Small intestine (tissue), 16 donors: ENCODE measurements at places on chromosomes 11 and 22.

- DNase-seq, result no peak
Measured at GRCh38 chr11:104390651-104391050, 226.7 kb upstream of the PDGFD start.

- DNase-seq, result no peak
Measured at GRCh38 chr22:41257696-41258095, 17.0 kb upstream of the CHADL start.

- no peak for DNase-seq
Measured at GRCh38 chr11:35169754-35170153, 30.8 kb downstream of the CD44 start.

DNA sequence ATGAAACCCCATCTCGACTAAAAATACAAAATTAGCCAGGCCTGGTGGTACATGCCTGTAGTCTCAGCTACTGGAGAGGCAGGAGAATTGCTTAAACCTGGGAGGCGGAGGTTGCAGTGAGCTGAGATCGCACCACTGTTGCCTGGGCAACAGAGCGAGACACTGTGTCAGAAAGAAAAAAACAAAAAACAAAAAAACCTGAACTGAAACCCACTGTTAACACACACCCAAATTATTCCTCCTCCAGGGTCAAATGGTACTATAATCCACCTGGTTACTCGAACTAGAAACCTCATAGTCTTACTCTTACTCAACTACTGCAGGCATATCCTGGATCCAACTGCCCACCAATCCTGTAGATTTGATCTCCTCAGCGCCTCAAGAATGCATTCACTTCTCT lies 35.5 kb downstream of the USP28 start:
- no peak for DNase-seq

DNA sequence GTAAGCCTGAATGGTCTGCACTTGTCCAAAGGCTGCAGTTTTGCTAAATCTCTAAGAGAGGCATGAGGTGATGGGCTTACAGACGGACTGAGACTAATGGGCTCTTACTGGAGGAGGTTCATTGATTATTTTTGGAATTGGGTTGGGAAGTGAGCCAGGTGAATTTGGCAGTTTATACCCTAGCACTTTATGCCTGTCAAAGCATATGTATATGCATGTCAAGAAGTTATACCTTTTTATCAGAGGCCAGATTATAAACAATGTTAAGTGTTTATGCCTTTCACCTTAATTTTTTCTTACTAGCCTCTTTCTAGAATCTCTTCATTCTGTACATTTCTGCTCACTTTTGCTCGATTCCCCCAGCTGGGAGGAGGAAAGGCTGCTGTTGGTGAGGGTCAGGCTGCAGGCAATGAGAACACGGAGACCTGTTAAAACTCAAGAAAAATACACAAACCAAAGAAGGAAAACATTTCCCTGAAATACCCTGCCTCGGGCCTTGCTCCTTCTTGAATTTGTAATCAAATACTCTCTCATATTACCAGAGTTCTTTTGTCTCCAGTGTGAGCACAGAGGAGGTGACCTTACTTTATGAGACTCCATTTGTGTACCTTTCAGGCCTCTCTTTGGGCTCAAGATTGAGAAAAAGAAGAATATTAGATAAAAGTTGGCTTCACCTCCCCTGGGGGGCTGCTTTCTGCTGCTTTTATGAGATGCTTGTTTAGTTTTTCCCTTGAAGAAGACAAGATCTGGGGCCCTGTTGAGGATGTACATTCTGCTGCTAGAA lies 19.6 kb downstream of the NAT10 start:
- DNase-seq, result no peak

DNA sequence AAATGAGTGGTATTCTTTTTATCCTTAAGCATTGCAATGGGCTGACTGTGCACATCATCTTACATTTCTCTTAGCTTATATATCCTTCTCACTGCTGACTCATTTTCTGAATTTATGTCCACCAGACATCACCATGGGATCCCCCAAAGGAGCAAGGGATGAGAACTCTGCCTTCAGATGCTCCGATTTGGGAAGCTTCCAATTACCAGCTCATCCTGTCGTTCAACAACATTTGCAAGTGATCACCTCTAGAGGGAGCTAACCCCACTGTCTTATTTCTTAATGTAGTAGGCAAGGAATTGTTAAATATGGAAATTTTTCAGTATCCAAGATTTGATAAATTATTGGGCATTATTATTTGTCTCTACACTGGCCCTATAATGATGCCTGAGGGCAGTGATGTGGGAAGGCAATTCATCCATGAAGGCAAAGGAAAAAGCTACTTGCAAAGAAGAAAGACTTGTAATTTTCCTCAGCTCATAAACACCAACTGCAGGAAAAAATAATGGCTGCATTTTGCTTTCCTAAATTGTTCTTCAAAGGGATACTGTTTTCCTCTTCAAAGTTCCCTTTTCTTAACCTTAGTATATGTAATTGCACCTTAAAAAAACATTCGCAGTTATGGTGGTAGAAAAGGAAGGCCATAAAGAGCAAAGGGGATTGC lies 102.4 kb upstream of the FSHB start:
- DNase-seq, result peak; percentile 8

GRCh38 chr11:26350002-26350401 lies 18.1 kb downstream of the ANO3 start:
- DNase-seq, result no peak

DNA sequence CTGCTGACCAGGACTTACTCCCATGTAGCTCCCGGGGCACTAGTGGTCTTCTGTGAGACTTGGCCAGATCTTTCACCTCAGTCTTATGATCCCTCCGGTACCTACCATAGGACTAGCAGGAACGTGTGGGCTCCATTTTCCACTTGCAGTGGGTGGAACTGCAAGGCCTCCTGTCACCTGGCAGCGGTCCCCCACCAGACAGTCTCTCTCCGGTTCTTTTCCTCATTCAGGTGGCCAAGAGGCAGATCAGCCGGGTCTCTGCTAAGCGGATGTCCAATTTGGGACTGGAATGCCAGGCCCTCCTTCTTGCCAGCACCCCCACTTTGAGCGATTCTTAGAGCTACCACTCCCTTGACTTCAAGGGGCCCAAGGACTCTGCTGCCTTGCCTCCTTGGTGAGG lies 158.9 kb downstream of the NAV2 start:
- DNase-seq, result no peak

- DNase-seq, result peak; percentile 55
Measured at GRCh38 chr11:127506126-127506525, 505.6 kb upstream of the KIRREL3 start.

GRCh38 chr11:57315491-57315890 lies 9.3 kb downstream of the TNKS1BP1 start:
- no peak for DNase-seq

DNA sequence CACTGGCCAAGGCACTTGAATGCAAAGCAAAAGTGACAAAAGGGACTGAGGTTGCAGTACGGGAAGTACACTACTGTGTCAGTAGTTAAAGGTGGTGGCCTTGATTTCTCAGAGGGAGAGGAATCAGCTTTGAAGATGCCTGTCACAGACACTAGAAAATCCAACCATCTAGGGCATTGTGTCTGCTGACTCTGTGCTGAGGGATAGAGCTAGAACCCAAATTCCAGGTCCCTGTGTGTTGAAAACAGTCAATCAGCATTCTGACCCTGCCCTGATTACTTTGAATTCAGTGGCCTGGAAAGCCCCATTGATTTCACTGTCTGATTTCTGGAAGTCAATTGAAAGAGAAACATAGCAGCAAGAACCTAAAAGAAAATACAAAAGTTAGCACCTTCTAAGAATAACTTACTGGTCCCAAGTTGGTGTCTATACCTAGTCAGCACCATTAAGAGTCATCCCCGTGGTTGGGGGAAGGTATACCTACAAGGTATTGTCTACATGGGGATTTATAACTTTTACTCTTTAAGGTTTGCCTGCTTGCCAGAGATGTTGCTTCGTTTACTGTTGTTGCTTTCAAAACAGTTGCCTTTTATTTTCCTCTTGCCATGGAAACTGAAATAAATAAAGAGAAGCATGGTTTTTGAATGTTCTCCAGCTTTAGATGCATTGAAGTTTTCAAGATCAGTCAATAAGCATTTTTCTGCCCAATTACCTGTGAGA lies 97.3 kb downstream of the PDHX start:
- DNase-seq, result no peak

DNA sequence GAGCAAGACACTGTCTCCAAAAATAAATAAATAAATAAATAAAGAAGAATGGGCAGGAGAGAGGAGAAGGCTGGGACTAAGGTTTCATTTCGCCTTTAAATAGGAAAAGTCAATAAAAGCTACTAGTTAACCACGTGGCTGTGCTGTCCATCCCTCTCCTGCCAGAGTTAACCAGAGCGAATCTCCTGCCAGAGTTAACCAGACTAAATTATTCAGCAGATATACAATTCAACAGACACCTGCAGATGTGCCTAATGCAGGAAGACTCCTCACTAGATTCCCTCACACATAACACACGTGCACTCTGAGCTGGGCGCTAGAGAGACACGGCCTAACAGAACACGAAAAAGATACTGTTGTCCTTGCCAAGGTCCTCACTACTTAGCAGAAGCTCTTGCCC lies 156.1 kb downstream of the IGLL1 start:
- DNase-seq, result no peak

DNA sequence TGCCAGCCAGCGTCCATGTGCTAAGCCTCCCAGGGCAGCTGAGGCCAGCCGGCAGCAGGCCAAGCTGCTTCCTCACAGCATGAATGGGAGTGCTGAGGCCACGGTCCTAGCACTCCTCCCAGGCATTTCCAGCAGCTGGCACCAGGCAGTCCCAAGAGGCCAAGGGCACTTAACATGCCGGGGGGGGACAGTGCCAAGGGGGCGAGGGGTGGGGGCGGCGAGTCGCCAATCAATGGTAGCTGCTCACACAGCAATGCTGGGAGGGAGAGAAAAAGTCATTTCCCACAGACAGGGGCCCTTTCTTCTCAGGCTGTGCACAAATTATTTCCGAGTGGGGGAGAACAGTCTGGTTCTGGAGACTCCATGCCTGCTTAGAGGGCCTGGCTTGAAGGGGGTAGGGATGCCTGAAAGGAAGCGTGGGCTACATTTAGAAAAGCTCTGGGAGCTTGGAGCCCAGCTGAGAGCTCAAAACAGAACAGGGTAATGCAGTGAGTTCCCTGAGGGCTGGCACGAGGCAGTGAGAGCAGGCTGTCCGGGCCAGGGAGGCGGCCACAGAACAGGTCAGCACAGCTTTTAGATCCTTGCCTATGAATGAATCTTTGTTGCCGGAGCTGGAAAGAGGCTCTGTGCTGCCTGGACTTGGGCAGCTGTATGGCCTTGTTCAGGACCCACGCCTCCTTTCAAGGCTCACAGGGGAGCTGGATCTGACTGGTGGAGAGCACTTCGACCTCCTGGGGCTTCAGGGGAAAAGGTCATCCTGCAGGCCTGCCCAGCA lies 14.4 kb upstream of the TBC1D10A start:
- DNase-seq, result no peak

DNA sequence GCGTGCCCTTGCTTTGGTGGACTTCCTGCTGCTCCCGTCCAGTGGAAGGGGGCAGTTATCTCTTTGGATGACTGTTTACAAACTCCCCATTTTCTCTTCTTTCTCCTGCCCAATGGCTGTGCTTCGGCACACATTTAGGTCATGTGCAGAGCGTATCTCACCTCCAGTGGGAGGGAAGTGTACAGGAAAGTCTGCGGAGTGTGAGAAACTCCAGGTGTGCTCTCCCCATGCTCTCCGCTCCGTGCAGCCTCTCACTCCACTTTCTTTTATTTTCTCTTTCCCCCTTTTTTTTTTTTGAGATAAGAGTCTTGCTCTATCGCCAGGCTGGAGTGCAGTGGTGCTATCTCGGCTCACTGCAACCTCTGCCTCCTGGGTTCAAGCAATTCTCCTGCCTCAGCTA lies 11.9 kb upstream of the TEF start:
- no peak for DNase-seq

GRCh38 chr22:43313244-43313889 lies 29.8 kb downstream of the SCUBE1 start:
- no peak for DNase-seq

GRCh38 chr11:61860054-61860903 lies 31.1 kb downstream of the FADS3 start:
- DNase-seq, result no peak

DNA sequence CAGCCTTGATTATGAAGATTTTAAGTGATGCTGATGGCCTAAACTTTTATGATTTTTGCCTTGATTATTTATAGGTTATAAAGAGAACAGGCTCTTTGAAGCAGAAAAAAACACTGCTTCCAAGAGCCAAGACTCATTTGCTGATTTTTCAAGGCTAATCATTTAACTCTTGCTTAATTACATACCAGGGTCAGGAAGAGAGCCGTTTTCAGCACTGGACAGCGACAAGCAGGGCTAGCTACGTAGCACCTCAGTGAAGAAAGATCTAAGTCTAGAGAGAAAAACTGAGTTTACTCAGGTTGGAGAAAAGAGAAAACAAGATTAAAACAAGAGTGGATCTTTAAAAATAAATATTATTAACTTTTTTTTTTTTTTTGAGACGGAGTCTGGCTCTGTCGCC lies 615.4 kb upstream of the B3GAT1 start:
- peak; percentile 84 for DNase-seq

DNA sequence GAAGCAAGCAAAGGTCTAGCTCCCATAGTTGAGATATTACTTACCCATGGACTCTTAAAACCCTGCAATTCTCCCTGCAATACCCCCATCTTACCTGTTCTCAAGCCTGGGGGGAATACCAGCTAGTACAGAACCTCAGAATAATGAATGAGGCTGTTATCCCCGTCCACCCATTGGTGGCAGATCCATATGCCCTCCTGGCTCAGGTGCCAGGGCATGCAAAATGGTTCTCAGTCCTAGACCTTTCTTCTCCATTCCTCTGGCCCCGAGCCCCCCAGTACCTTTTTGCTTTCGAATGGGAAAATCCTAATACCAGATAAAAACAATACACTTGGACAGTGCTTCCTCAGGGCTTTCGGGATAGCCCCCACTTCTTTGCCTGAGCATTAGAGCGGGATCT lies 86.4 kb downstream of the PIWIL4 start:
- no peak for DNase-seq

DNA sequence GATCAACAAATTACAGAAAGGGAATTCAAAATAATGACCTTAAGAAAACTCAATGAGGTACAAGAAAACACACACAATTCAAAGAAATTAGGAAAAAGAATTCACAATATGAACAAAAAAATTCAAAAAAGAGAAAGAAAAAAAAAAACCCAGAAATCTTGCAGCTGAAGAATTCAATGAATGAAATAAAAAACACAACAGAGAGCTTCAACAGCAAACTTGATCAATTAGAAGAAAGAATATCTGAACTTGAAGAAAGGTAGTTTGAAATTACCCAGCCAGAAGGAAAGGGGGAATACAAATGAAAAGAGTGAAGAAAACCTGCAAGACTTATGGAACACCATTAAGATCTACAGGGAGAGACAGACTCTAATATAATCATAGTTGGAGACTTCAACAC lies 52.8 kb downstream of the USP35 start:
- no peak for DNase-seq

DNA sequence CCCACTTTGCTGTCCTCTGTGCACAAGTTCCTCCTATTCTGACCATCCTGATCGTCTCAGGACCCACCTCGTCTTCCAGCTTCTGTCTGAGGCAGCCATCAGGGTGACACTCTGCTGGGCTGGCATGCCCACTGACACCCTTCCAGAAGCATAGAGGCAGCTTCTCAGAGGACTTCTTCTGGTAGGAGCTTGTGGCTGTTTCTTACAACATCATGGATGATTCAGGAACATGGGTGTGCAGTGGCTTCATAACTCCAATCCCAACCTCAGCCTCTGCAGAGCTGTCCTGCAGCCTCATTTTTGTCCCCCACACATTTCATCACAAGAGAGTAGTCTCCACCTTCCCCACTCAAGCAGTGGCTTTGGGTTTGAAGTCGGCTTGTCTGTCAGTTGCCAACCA lies 20.9 kb upstream of the CTR9 start:
- DNase-seq, result no peak
